ENCODE measurements at places on chromosomes 7 and 10.

GRCh38 chr7:3416453-3416852 is 115.4 kb downstream of the SDK1 start:
- DNase-seq, result no peak

GRCh38 chr7:68684996-68685395 is 913.3 kb upstream of the AUTS2 start:
- no peak for DNase-seq

GRCh38 chr10:23914641-23915040 is 294.3 kb upstream of the KIAA1217 start:
- DNase-seq, result no peak

DNA sequence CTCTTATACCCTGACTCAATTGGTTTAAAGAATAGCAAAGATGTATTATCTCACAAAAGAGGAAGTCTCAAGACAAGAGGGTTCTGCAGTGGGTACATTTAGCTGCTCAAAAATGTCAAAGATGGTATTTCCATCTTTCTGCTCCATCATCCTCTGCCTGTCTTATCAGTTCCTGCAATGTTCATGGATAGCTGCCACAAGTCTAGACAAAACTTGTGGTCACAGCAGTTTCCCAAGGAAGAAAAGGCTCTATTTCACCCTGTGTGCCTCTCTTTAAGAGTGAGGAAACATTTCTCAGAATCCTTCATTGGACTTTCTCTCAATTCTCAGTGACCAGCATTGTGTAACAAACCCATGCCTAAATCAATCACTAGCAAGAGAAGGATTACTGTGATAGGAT is 634.2 kb upstream of the AUTS2 start:
- no peak for DNase-seq

Measured in CD4-positive, alpha-beta T cell treated with Interleukin-17A for 4 hours (primary cell).